GM20000 (cell line): ENCODE measurements at places on chromosomes 6 and 20.

DNA sequence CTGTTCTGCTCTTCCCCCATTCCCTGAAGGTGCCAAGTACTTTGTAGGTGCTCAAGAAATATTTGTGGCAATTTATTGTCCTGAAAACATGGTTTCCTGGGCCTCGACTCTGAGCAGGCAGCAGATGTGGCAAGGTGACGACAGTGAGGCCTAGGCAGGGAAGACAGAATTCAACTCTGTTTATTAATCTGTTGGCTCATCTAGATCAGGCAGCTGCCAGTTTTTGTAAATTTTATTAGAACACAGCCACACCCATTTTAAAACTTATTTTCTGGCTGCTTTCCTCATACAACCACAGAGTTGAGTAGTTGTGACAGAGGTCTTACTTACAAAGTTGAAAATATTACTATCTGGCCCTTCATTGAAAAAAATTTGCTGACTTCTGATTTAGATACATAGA lies 24.5 kb downstream of the MAPK14 start:
- DNase-seq: no peak

- no peak for DNase-seq
Observed at GRCh38 chr6:63886341-63886740, 250.7 kb downstream of the PHF3 start.

- DNase-seq: no peak
Observed at GRCh38 chr6:93391965-93392364, 27.4 kb downstream of the EPHA7 start.

DNA sequence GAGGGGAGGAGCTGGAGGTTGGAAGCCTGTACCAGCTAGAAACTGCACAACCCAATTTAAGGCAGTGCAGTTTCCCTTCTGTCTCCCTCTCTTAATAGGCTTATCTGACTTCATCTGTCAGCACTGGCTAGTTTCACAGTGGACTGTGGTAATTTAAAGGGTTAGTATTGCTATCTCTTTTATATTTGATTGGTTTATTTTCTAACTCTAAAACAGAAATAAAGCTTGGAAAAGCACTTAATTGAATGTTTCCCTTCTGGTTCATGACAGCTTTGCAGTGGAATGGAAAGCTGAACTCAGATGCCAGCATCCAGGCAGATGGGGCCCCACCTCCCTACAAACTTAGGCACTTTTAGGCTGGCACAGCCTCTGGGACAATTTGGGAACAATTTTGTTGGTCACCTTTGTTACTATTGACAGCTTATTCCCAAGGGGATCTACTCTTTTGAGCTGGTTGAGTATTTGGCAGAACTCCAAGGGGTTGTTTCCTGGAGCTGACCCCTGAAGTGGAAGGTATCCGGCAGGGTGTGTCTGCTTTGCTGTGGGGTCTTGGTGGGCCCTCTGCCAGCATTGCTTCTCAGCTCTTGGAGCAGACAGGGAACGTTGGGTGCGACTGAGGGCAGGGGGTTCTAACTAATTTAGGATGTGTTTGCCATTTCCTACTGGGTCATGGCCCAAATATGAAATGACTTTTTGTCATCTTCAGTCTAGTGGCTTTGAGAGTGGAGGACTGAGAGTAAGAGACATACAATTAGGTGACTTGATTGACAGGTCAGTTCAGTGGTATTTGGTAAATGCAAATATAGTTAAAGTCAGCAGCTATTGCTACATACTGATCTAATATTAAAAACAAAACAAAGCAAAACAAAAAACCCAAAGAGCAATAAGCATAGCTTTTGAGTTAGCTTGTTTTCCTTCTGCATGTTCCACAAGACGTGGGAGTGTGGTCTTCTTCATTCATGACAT lies 9.3 kb downstream of the SH3BGRL2 start:
- no peak for DNase-seq
